ENCODE measurements at places on chromosomes 4 and X.

DNA sequence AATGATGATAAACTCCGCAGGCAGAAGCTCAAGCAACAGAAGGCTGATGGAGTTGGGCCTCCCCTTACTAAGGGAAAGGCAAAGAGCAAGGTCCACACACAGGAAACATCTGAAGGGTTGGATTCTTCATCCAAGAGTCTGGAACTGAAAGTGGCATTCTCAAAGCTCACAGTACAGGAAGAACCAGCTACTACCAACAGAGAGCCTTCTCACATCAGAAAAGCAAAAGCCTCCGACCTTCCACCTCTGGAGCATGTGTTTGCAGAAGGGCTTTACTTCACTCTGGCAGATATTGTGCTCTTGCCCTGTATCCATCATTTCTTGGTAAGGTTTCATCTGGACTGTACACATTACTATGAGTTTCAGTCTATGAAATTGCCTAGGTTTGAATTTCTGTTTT, 10.6 kb downstream of the GSTCD start:
- DNase-seq: no peak

DNA sequence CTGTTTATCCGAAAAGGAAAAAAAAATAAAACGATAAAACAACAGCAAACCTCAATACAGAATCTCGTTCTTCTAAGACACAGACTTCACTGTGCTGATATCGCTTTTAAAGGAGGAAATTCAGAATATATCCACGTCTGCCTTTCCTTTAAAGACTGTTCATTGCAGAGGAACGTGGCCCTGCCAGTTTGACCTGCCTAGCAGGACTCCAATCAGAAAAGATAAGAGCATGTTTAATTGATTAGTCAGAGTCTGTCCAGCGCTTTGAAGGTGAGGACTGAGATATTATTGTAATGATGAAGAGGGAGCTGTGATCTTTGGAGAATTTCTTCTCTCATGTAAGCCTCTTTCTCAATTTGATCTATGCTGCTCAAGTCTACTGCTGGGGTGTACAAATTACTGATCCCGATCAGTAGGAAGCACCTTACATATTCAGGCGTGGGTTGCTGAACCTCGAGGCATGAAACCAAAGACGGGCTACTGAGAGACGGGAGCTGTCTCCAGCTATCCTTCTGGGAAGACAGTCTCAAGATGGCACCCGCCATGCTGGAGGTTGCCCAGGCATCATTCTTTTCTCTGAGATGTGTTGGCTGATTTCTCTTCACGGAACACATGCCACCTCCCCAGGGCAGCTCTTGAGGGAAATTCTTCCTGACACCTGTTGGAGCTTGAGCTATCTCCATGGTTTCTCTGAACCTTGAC, 146.1 kb downstream of the SHOX start:
- DNase-seq: no peak

DNA sequence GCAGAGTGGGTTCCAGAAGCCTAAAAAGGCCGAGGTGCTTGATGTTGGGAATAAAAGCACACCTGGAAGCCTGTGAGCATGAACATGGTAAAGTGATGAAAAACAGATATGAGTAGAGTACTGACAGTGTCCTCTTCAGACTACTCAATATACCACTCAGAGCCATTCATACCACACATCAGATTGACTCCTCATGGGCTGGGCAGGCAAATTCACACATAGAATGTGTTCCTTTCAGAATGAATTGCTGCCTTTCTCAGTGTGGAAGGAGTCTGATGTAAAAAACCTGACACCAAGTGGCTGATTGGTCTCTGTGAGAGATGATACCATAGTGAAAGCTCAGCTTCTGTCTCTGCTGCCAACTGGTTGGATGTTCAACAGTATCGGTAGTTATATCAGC, 442.7 kb downstream of the RAPGEF2 start:
- DNase-seq: no peak

DNA sequence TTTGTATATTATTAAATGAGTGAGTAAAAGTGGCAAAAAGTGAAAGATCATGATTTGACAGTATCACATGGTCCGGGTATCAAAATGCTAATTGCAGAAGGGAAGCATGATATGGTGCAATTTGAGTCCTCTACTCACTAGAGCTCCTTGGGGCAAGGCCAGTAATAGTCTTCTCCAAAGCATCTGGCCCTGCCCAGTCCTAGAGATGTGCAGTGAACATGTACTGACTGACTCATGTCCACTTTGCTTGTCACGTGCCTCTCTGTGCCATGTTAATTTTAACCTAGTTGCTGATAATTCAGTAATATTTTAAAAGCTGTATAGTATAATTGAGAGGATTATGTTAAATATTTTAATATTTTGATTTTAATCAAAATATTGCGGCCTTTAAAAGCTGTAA, 54.6 kb upstream of the TENM3 start:
- DNase-seq: no peak

DNA sequence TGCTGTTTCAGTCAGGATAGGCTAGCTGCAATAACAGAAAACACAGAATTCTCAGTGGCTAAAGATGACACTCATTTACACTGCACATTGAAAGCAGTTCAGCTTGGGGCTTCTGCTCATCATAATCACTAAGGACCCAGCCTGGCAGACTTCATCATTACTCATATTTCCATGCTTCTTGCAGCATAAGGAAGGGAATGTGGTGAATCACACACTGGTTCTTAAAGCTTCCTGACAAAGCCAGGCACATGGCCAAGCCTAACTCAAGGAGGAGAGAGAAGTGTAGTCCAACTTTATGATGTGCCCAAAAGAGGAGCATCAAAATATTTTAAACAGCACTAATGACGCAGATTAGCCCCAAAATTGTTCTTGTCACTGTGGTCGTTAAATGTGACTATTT, 186.5 kb downstream of the BANK1 start:
- DNase-seq: no peak

- DNase-seq: no peak
Measured at GRCh38 chrX:123740006-123740405, 7.2 kb upstream of the THOC2 start.

DNA sequence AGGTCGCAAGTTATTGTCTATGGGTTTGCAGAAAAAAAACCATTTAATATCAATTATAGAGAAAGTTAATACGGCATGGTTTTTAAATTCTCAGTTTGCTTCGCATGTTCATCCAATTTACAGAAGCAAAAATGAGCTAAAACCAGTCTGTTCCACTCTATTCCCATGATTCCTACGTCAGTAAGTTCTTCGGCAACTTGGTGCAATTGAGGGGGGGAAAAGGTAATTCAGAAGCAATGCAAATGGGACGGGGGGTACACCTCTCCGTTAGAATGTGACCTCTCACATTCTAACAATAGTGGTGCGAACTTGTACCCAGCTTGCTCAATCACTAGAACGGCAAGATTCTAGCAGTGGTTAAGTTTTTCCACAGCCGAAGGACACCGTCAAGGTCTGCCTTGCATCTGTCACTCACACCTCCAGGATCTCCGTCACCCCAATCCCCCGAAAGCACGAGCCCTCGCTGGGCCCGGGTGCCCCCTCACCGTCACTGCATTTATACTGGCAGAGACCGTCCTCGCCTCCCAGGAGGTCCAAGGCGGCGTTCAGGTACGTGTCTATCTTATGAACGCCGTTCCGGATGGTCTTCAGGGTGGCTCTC, 653 bp downstream of the PLA2G12A start:
- no peak for DNase-seq

DNA sequence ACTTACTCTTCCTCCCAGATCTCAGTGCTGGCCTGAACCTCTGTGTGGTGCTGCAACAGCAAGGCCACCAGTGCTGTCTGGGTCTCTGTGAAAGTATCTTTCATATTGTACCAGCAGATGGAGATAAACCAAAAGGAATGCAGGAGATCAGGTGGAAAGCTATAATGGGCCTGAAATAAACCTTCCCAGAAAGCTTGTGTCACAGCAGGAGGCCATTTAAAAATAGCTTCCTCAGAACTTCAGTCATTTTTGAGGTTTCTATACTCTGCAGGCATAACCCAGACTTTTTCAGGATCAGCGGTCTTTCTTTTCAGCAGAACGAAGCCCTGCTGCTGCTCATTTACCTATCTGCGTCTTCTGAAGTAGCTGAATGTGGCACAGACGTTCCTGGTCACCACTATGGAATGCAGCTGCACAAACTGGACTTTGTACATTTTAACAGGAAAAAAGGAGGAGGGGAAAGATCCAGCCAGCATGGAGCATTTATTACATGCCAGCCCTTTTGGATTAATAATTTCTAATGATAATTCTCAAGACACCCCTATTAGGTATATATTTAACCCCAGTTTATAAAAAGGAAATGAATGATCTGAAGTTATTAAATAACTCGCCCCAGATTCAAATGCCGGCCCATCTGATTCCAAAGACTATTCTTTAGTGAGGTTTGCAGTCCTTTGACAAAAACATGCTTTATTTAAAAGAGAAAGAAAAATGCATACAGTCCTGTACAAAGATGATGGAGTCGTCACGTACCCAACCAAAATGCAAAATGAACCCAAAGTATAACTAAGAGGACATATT, 119.7 kb downstream of the NFKB1 start:
- DNase-seq: no peak

GRCh38 chr4:74044677-74045076, 6.2 kb upstream of the CXCL3 start:
- no peak for DNase-seq

DNA sequence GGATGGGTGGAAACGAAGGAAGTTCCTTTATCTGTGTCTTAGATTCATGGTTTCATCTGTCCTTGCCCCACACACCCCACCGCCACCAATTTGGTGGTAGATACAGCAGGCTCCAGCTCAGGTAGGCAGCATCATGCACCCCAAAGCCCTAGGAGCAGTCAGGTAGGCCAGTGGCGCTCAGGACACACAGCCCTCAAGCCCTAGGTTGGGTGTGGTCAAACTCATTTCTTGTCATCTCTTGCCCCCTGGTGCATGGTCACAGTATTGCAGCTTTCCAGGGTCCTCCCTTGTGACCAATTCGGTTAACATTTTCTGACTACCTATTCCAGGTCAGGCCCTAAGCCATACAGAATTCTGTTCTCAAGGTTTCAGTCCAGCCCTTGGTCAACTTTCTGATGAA, 14.5 kb upstream of the PRRG3 start:
- DNase-seq: no peak
